Stimulated activated CD8-positive, alpha-beta memory T cell treated with anti-CD3 and anti-CD28 coated beads, Interleukin-15, amount 100 ng/mL, for 24 hours (primary cell): ENCODE measurements at places on chromosomes 5 and 9.

- no peak for DNase-seq
Observed at GRCh38 chr9:123440256-123440655, 84.3 kb downstream of the CRB2 start.

DNA sequence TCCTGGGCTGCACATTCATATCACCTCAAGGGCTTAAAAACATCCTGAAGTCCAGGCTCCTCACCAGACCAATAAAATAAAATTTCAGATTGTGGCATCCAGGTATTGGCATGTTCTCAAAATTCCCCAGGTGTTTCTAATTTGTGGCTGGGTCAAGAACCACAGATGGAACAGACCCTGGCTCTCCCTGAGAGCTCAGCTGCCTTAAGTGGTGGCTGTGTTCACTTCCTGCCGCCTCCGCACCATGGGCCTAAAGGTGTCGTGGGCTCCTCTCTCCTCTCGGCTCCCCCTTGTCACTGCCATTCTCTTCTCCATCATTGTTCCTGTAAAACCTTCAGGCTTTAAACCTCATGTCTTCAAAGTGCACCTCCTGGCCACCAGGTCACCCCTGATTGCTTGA, 17.8 kb upstream of the CCNJL start:
- DNase-seq, result no peak

GRCh38 chr9:38306899-38307298, 85.6 kb upstream of the ALDH1B1 start:
- DNase-seq, result no peak

DNA sequence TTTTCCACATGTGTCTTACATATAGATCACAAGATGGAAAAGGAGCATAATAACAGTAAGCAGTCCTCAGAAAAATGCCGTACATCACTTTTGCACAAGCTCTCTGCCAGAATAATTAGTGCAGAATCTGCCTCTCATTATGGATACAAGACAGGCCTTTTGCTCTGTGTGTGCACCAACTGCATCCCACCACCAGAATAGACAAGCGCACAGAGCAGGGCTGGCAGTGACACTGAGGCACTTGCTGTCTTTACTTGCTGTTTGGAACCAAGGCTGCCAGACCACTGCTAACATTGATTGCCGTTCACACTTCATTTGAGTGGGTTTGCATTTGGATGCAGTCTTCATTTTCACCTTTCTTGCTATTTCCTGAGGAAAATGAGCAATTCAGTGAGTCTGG, 741.3 kb downstream of the TLE1 start:
- DNase-seq, result no peak

DNA sequence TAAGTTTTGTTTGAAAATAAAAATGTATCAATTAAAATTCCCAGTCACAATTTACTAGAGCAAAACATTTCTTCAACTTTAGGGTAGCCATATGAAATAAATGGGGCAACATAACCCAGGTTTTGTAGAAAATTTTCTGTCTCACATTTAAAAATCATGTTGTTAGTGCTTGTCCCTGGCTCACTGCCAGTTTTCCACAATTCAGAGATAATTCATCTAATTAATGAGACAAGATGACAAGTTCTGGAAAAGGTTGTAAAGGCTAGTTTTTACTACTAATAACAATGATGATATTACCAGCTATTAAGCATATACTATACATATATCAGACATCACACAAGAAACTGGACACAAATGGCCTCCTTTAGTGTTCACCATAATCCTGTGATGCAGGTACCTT, 45.9 kb downstream of the MEGF9 start:
- DNase-seq, result no peak

- no peak for DNase-seq
Observed at GRCh38 chr9:27467486-27467885, 56.6 kb upstream of the IFNK start.

- DNase-seq, result no peak
Observed at GRCh38 chr9:120616966-120617935, 37.3 kb upstream of the CDK5RAP2 start.

GRCh38 chr9:29203244-29203930, 1630.1 kb upstream of the C9orf72 start:
- no peak for DNase-seq

DNA sequence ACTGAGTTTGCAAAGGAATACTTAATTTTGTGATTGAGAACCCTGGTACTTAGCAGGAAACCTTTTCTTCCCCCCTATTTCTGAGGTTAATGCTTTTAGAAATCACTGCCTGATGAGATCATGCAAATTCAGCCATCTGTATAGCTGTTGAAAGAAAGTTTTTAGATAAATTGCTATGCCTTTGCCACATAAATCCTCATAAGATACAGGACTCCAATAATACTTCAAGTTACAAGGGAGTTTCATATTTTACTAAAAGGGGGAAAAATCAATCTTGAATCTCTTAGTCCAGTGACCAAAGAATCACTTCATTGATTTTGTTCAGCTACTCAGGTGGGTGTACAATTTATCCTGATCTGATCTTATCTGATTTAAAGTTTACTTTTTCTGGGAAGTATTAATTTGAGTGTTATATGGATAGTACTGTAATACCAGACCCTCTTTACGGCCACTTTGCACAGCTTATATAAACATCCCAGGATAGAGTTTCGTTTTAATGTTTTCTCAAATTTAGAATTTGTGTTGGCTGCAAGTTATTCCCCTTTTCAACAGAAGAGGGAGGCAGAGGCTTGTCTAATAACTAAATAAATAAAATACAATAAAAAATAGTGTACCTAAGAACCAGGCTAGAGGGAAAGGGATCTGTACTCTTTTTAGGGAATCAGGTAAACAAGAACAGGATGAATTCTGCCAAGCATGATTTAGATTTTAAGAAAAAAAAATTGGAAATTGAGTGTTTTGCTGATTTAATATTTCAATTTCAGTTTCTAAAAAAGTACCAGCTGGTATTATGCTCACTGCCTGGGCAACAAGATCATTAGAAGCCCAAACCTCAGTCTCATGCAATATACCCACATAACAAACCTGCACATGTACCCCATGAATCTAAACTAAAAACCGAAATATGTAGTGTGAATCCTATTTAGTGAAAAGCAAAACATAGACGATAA, 69.1 kb downstream of the PSAT1 start:
- no peak for DNase-seq

DNA sequence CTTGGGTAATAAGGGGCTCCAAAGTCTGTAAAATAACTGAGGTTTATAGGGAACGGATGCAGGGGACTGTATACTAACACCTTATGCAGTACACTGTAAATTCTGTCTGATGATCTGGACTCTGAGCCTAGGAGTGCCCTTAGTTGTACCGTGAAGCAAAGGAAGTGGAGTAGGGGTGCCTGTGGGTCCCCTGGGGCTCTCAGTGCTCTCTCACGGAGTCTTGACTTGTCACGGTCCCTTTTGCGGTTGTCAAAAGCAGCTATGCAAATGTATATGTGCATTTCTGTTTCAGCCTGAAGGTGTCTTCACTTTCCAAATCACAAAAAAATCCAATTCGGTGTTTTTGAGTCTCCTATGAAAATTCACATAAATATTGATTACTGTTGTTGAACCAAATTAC, 17.8 kb downstream of the DMRT1 start:
- no peak for DNase-seq

GRCh38 chr5:111255169-111255568, 31.0 kb downstream of the CAMK4 start:
- DNase-seq, result no peak

- DNase-seq, result no peak
Observed at GRCh38 chr9:128081056-128081455, 13.0 kb downstream of the SLC25A25 start.

- DNase-seq, result no peak
Observed at GRCh38 chr5:149740341-149740740, 10.2 kb downstream of the PPARGC1B start.

DNA sequence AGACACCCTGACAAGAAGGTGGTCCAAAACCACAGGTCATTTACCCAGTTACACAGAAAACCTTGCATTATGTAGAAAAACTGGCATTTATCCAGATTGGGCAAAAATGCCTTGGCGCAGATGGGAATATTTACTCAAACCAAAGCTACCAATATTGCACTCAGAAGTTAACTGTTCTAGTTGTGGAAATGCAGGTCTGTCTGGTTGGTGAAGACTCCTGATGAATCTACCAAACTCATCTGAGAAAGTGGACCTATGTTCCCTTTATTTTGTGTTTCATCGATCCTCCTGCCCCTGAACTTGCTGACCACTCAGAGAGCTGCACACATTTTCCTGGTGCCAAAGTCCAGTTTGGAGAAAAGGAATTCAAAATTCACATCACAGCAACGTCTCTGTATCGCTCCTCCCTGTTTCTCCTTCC, 85.2 kb upstream of the ALDH1A1 start:
- no peak for DNase-seq

- DNase-seq, result no peak
Observed at GRCh38 chr5:54611290-54611951, 93.9 kb downstream of the SNX18 start.

DNA sequence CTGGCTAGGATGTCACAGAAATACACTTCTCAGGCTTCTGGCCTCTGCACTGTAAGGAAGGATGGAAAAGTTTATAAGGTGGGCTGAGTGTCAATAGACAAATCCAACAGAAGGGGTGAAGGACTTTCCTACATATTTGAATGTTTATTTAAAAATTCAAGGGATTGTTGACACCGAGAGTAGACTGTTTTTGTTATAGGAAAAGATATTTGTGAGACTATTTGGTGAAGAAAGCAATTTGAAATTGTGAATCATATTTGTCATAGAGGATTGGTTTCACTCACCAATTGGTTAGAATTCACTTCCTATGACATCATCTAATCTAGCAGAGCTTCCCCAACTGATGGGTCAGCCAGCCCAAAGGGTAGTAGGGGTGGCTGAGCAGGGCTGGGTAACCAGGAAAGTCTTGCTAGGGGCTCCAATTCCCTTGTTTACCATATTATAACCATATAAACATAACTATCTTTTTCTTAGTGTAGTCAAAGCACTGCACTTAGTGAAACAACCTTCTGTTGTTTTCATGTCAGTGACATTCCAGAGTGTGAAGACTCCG, 14.9 kb upstream of the MEGF10 start:
- no peak for DNase-seq

DNA sequence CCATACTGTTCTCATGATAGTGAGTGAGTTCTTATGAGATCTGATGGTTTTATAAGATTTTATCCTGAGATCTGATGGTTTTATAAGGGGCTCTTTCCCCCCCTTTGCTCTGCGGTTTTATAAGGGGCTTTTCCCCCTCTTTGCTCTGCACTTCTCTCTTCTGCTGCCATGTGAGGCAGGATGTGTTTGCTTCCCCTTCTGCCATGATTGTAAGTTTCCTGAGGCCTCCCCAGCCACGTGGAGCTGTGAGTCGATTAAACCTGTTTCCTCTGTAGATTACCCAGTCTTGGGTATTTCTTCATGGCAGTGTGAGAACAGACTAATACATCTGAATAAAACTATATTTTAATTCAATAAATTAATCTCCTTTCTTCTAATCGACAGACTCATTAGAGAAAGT, 64.9 kb upstream of the ZSWIM6 start:
- no peak for DNase-seq

DNA sequence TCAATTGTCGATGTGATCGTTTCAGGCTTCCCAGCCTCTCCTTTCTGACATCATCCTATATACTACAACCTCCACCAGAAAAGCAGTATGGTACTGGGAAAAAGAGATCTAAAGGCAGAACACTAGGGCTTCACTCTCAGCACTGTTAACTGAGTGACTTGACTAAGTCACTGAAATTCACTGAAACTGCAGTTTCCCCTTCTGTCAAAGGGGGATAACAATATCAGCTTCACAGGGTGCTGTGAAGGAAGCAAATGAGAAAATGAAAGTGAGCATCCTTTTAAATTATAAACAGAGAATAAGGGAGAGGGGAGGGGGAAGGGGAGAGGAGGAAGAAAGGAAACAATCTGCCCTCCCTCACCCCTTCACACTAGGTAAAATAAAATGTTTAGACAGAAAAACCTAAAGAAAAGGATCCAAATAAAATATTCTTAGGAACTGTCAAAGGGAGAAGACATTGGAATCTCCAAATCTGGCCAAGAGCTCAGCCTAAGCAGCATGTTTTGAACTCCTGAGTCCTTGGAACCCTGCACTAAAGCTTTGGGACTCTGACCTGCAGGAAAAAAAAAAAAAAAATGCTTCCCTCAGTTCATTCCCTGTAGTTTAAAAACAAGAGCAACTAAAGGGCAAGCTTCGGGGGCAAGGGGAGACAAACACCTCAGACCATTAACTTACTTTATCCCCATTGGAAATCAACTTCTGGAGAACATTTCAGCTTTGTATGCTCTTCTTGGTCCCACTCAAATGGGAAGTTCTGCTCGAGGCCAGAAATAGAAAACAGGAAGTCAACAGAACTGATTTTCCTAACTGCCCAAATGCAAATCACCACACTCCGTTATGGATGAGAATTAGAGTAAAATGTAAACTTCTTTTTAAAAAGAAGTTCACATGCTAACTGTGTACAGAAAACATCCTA, 178.3 kb downstream of the DEPDC1B start:
- DNase-seq, result no peak

- DNase-seq, result no peak
Observed at GRCh38 chr9:101705135-101705661, 33.2 kb downstream of the GRIN3A start.

DNA sequence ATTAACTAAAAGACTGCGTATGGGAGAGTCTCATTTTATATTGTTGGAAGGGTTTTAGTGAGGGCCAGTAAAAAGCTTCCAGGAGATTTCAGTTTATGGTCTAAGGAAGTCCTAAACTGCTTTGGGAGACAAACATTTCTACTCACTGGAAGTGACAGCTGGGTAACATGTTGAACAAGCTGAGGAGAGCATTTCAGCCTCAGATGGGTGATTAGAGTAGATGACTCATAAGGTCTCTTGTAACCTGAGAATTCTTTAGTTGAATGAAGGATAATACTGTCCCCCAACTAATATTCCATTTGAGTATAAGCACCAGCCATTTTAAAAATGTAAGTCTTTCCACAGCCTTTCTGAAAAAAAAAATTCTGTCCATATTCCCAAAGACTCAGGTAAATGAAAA, 218.0 kb upstream of the C9orf72 start:
- no peak for DNase-seq

GRCh38 chr5:139402561-139403158, 1.2 kb downstream of the SPATA24 start:
- no peak for DNase-seq
